ENCODE measurements at places on chromosomes 1 and 21.

DNA sequence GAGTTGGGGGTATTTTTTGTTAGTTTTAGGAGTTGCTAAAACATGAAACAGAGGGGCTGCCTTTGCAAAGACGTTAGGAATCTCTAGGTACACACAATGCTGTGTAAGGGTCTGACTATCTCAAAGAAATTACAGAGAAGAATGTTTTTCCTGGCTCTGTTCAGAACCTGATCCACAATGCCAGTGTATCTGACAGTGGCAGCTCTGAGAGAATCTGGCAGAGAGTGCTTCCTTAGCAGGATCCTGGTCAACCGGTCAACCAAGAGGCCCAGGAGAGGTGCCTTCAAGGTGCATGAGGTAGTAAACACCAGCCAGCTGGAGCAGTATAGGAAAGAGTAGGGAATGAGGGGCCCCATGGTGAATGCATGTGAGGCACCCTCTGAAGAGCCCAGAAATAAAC, 40.9 kb upstream of the RGS1 start:
- DNase-seq, result no peak

DNA sequence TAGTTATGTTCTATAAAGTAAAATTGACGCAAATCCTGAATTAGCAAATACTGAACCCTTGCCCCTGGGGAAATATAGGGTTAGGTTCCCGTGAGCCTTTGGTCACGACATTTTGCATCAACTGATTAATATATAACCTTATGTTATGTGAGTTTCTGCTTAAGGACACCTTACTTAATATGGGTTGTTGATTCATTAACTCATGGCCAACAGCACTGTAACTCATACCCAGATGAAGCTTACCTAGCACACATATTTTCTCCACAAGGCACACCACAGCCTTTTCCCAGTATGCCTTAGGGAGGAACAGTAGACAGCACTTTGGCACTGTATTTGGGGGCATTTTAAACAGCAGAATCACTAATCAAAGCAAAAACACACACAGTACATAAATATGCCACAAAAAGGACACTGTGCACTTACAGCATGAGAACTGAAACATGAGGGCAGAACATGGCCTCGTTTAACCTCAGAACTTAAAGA, 15.1 kb downstream of the INAVA start:
- no peak for DNase-seq

DNA sequence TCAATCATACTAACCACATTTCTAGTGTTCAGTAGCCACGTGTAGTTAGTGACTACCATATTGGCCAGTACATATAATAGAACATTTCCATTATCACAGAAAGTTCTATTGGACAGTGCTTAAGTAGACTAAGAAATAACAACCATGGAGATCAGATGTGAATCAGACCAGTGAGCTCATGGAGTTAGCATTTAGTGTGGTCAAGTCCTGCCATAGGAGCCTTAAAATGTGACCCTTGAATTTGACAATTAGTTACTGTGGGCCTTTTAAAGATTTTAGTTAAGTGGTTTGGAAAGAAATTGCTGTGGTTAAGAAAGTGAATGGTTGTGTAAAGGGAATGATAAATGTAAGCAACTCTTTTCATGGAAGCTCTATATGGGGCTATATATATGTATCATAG, 123.4 kb downstream of the POU2F1 start:
- no peak for DNase-seq

DNA sequence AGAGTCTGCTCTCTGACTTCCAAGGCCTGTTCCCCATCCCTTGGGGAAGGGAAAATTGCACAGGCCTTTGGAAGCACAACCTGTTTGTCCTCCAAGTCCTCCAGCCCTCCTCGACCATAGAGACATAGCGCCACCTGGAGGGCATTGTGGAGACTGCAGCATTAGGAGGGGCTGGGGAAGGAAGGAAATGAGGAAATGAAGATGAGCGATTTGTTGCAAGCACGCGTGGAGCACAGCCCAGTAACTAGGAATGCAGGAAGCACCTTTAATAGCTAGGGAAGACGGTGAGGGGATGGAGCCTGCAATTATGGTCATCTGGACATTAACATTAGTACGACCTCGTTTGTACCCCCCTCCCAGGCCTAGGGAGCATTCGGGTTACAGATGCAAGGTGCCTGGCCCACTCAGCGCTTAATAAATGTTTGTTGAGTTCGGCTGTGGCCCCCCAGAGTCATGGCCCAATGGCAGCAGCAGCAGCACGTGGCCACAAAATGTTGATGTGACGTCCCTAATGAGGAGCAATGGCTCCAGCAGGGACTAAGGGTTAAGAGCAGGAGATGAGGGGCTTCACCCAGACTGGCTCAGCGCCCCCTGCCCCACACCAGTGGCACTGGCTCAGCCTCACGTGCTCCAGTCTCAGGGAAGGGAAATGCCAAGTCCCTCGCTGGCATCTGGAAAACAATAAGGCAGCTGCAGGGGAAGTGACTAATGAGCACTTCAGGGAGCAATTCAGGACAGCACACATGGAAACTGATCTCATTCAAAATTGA, 8.0 kb upstream of the CAMK2N1 start:
- peak; percentile 83 for DNase-seq

- DNase-seq, result no peak
Measured at GRCh38 chr21:37449302-37449937, 82.8 kb downstream of the DYRK1A start.

GRCh38 chr1:246875041-246876026, 56.4 kb downstream of the AHCTF1 start:
- no peak for DNase-seq

DNA sequence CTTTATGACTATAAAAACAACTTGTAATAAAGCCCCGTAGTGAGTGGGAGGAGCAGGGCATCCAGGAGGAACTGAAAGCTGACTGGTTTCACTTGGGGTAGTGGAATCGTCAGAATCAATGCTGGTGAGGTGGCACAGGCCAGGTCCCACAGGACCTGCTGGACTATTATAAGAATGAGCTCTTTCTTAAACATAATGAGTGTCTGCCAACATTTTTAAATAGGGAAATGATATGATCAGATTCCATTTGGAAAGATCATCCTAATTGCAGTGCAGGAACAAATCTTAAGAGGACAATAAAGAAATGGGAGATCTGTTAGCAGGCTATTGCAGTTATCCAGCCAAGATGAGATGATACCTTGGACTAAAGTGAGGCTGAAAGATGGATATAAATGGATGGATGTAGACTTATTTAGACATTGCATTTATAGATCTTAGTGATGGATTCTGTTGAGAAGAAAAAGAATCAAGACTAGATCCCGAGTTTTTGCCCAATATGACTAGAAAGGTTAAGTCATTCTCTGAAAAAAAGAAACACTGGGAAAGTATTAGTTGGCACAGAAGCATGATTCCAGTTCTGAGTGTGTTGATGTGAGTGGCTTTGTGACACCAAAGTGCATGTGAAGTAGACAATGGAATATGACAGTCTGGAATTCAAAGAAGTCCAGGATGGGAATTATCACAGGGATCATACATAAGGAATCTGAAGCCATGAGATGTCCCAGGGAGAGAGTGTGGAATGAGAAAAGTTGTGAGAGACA, 153.3 kb upstream of the SGIP1 start:
- no peak for DNase-seq

DNA sequence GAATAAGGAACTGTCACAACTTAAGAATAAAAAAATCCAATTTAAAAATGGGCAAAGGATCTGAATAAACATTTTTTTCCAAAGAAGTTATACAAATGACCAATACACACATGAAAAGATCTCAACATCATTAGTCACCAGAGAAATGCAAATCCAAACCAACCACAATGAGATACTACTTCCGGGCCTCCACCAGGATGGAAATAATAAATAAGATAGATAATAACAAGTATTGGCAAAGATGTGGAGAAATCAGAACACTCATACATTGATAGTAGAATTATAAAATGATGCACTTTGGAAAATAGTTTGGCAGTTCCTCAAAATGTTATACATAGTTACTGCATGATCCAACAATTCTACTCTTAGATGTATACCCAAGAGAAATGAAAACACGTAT, 18.7 kb downstream of the ZSWIM5 start:
- no peak for DNase-seq

DNA sequence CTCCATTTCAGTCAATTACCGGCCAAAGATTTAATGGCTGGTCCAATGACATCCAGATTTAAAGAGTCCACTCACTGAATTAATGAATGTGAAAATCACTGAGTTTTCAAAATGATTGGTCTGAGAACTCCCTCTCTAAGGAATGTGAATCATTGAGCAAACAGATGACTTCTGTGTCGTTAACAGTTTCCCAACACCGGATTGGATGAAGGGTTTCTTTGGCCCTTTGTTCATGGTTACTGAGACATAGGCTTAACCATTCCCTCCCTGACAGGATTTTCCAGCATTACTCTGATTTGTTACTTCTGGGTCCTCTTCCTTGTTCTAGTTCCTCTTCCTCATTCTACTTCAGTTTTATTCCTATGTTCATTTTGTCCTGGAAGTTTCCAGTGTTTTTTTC, 1.5 kb upstream of the CLDN17 start:
- DNase-seq, result no peak

GRCh38 chr1:178066296-178066907, 27.5 kb upstream of the RASAL2 start:
- DNase-seq, result no peak

GRCh38 chr1:17802164-17802563, 47.0 kb downstream of the ACTL8 start:
- DNase-seq, result no peak

DNA sequence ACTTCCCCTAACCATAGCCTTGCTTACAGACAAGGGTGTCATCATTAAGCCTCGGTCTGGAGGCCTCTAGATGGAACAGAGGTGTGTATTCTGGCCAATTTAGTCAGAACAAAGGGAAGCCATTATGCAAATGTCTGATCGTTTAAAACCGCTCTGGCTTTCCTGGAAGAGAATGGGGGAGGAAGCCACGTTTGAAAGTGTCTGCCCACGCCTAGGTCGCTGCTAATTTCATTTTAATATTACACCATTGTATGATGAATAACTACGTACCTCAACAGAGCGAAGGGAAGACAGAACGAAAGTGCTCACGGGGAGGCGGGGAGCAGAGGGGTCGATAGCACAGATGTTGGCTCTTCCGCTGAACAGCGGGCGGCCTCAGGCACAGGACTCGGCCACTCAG, 41.1 kb upstream of the CSF3R start:
- DNase-seq, result no peak
